Right atrium auricular region (tissue), 2 donors: ENCODE measurements at places on chromosomes 12 and 14. TPM values are rescaled to one million over a fixed set of nuclear protein-coding genes. Genes with fewer than 3 reads are reported as not detected.

KCNJ8 gene
- 37.1 TPM for total RNA-seq

DCAF5 gene
- total RNA-seq = 38.8 TPM

ADCY4 gene
- 25.5 TPM for total RNA-seq

FAM222A gene
- total RNA-seq = 32.4 TPM

PRIM1 gene
- 2.6 TPM for total RNA-seq

ENDOU gene
- total RNA-seq = 2.1 TPM

SLCO1B1 gene
- total RNA-seq = not detected

LTBP2 gene
- total RNA-seq = 32.1 TPM

MYF5 gene
- not detected for total RNA-seq

TGFB3 gene
- total RNA-seq = 17.5 TPM

EPYC gene
- total RNA-seq = not detected

OTUB2 gene
- total RNA-seq = 0.48 TPM

MUCL1 gene
- not detected for total RNA-seq

AHSA1 gene
- total RNA-seq = 105 TPM

ASB2 gene
- 187 TPM for total RNA-seq

POTEM gene
- total RNA-seq = not detected

CARMIL3 gene
- total RNA-seq = not detected
